Psoas muscle (tissue), 8 donors: ENCODE measurements at places on chromosomes 7 and 10. TPM values are rescaled to one million over a fixed set of nuclear protein-coding genes. Genes with fewer than 3 reads are reported as not detected.

DNA sequence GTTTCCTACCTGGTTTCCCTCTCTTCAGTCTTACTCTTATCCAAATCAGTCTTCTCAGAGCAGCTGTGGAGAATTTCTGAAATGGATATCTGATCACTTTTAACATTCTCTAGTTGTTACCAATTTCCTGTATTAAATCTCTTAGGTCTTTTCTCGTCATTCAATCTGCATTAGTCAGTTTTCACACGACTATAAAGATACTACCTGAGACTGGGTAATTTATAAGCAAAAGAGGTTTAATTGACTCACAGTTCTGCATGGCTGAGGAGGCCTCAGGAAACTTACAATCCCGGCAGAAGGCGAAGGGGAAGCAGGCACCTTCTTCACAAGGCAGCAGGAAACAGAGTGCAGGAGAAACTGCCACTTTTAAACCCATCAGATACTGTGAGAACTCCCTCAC, 444.8 kb downstream of the GATA3 start:
- DNase-seq = no peak

DNA sequence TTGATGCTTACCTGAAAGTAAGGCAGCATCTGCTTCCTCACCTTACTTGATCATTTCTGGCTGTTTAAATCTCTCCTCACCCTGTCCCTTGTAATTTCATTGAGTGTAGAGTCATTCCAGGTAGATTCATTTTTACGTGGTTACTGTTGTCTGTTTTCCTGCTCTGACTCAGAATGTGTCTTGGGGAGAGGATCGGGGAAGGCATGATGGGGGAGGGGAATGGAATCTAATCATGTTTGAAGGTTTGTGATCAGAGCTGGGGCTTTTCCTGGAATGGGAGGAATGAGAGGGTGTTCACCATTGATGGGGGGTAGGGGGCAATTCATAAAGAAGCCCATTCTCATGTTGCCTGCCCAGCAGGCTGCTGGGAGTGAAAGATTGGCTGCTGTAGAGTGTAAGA, 18.7 kb downstream of the SEC24C start:
- no peak for DNase-seq

DNA sequence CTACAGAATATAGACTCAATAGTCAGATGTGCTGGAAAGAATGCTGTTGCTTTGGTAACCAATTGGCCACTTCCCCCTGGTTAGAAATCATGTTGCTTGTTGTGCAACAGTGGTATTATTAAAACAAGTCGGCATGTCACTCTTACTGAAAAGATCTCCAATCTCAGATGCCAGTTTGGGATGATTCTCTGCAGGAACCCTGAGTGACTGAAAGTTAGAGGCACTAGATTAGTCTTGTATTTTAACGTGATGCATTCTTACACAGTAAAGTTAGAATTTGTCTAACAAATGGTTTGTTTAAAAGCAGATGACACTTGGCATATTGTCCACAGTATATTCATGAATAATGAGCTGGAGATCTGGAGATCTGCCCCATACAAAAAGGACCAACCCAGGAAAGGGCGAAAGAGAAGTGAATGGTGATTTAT, 287.6 kb downstream of the TWIST1 start:
- no peak for DNase-seq

DNA sequence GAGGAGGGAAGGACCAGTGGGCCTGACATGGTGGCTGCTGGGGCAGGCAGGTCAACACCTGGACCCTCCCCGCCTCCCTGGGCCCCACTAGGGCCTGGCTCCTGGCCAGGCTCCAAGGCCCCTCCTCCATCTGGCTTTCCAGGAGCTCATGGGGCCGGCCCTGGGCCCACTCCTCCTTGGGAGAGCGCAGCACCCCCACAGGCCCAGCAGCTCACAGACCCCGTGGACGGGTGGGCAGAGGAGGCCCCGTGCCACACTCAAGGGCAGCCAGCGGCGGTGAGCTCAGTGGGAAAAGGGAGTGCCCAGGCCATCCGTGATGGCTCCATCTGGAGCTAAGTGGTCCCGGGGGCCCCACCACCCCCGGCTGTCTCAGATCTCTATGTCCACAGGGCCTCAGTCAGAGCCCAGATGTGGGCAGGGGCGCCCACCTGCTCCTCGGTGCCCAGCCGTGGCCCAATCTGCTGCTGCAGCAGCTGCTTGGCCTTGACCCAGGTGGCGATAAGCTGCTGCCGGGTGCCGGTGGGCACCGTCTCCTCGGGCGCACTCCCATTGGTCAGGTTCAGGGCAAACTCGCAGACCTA, 32.8 kb downstream of the CFAP46 start:
- peak; percentile 39 for DNase-seq

- no peak for DNase-seq
Measured at GRCh38 chr7:36690514-36691187, 33.6 kb downstream of the AOAH start.

DNA sequence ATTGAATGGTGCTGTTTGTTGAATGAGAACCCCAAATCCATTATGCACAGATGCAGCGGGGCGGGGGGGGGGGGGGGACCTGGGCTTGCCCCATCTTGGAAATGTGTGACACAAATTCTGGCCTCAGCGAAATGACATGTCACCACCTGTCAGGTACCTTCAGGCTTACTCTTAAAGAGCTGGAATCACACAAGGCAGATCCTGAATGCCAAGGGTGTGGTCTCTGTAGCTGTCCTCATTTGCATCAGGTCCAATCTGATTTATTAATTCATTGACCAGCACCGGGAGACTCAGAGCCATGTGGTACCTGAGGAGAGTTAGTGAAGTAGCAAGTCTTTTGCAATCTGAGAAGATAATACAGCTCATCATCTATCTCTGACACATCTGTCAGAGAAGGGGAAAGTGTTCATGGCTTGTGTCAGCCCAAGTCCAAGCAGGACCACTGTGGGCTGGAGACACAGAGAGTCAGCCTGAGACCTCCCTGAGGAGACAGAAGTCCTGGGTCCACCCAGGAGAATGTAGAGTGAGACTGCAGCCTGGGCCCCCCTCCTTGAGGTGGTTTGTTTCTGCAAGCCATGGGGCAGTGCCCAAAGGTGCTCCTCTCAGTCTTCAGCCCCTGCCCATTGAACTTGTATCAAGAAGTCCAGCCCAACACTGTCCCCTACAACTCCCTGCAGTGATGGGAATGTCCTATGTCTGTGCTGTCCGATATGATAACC, 46.7 kb downstream of the ADCYAP1R1 start:
- DNase-seq = no peak

DNA sequence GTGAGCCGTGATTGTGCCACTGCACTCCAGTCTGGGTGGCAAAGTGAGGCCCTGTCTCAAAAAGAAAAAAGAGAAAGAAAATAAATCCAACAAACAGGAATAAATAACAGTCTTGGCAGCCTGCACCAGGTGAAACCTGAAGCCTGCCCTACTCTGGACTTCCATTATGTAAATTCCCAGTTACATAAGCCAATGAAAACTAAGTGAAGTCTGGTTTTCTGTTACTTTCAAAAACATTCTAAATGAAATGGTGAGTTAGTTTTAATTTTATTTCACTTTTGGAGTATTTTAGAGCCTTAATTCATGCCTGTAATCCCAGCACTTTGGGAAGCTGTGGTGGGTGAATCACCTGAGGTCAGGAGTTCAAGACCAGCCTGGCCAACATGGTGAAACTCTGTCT, 22.5 kb upstream of the HIBADH start:
- DNase-seq = no peak

- no peak for DNase-seq
Measured at GRCh38 chr10:62904281-62904875, 88.2 kb upstream of the EGR2 start.

DNA sequence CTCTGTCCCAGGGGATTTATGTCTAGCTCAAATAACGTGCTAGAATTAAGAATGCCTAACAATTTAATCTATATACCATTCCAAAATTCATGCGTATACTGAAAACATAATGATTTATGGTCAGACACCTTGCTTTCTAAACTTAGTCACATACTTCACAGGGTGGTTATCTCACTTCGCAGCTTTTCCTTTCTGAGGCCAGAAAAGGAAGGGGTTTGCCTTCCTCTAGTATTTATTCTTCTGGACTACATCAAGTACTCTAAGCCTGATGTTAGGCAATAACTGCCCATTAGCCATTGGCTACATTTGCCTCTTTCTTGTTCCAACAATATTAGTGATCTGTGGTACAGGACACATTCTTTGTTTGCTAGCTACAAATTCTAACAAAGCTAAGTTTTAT, 72.6 kb upstream of the FHIP2A start:
- no peak for DNase-seq

Gene DENND11
- 5.5 TPM for total RNA-seq

Gene EVX1
- not detected for total RNA-seq

Gene THAP5
- 23.1 TPM for total RNA-seq
